ENCODE measurements at places on chromosomes 4 and X.

DNA sequence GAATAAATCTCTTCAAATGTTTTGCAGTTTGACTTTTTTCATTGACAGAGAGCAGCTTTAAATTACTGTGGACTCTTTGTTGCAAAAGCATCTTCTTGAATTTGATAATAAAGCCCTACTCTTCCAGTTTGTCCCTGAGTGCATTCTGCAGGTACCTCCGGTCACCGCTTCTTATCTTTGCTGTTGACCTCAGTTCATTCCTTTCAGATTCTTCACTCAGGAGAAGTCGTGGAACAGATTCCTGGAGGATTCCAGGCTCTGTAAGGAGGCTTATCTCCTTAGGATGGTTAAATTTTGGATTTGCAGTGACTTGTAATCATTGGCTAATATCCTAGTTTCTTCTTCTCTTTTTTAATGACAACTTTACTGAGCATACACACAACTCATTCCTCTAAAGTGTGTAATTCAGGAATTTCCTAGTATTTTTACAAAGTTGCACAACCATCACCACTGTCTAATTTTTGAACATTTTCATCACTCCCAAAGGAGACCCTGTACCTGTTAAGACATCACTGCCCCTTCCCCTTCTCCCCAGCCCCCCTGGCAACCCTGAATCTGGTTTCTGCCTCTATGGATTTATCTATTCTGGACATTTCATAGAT is 22.0 kb downstream of the TBL1X start:
- DNase-seq = no peak

- no peak for DNase-seq
These were observed 27.8 kb downstream of the CD99L2 start for GRCh38 chrX:150870487-150871340.

DNA sequence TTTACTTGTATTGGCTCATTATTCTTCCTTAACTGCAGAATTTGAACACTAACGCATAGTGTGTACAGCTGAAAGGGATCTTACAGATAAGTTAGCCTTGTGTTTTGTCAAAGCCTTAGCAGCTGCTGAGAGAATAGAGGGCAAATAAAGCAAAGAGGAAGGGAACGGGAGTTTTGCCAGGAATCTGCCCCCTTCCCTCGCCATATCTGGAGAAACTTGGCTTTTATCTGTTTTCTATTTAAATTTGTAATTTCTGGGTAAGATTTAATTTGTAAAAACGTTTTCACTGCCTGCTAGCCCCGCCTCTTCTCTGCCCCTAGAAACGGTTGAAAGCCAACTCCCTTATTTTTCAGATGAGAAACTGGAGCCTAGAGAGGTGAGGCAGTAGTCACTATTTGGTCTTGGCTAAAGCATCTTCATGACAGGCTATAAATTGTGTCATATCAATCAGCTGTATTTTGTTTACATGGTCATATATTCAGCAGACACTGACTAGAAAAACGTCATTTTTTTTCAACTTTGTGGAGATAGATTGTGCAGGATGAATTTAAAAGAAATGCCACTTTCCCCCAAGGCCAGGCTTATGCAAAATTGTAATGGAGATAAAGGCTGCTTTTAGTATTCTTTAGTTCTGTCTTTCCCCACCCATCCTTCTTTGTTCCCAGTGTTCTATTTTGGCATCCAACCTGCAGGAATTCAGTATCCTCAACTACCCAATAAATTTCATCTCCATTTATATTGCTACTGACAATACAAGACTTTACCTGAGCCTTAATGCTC is 319.4 kb downstream of the SH2D1A start:
- DNase-seq = no peak

DNA sequence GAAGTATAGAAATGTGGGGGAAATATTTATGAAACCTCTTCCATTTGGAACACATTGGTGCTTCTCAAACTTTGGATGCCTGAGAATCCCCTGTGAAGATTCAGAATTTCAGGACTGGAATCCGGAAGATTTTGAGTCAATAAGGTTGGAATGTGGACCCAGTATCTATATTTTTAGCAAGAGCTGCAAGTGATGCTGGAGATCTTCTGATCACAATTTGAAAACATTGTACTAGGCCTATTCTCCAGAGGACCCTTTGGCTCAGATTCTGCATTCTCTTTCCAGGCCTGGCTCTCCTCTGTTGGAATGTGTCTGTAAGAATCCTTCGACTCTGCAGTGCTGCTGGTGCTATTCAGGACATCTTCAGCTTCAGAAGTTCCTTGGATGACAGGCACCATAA is 2.4 kb upstream of the PKD2 start:
- DNase-seq = no peak

DNA sequence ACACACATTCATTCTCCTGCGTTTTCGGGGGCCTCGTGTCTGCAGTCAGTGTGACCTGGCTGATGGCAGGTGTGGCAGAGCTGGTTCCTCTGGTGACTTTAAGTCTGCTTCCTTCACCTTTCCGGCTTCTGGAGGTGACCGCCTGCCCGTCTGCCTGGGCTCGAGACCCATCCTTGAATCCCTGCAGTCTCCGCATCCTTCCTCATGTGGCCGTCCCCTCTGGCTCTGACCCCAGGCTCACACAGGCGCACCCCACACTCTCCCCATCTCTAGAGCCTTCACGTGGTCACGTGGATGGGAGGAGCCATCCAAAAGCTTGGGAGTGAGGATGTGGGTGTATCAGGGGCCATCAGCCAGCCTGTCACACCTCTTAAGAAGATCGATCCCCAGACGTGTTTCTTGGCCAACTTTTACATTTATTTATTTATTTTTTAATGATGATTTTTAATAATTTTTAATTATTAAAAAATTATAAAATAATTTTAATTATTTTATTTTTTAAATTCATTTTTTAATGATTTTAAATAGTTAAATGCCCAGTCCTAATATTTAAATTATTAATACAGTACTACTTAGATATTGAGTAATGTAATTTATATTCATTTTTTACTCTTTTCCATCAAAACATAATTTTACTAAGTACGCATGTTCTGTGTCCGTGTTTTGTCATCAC is 20.9 kb downstream of the RGS12 start:
- no peak for DNase-seq

- no peak for DNase-seq
These were observed 144.4 kb downstream of the TMA16 start for GRCh38 chr4:163638909-163639308.

- DNase-seq = no peak
These were observed 75.1 kb downstream of the ADGRL3 start for GRCh38 chr4:61275241-61275640.

- no peak for DNase-seq
These were observed 3.4 kb downstream of the GALNT7 start for GRCh38 chr4:173171987-173172386.

- no peak for DNase-seq
These were observed 93.4 kb downstream of the SPCS3 start for GRCh38 chr4:176413171-176413570.

GRCh38 chrX:45472968-45473367 is 272.3 kb upstream of the DIPK2B start:
- DNase-seq = no peak

GRCh38 chr4:185711726-185712125 is 100.3 kb downstream of the SORBS2 start:
- DNase-seq = no peak

- no peak for DNase-seq
These were observed 161.1 kb downstream of the TRIML1 start for GRCh38 chr4:188300385-188300784.

- no peak for DNase-seq
These were observed 74.0 kb downstream of the PAK3 start for GRCh38 chrX:111170017-111170416.
